Activated T-cell treated with anti-CD3 and anti-CD28 coated beads for 1 hour (primary cell): ENCODE measurements at places on chromosomes 1 and 21.

- DNase-seq = no peak
These were observed 13.3 kb downstream of the RRP15 start for GRCh38 chr1:218298398-218298797.

DNA sequence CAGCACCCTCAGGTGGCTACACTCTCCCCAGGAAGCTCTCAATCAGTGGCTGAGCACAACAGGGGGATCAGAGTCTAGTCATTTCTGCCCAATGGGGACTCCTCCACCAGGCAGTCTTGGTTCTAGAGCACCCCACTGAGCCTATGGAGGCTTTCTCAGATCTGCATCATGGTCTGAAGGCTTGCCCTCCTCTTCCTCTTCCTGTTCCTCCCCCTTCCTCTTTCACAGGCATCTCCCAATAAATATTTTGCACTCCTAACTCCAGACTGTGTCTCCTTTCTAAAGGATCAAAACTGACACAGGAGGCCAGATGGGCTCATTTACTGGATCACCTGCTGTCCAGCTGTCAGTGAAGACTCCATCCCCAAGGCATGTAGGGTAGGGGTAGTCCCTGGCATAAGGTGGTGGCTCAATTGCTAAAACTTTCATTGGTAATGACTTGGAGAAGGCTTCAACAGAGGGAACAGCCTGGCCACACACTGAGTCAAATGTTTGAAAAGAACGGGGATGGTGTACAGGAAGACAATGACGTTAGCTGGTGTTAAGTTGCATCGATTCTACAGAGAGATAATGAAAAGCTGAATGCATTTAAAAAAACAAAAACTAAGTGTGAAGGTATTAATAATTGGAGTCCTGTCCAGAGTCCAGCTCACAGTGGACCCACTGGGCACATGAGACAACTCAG lies 84.2 kb upstream of the SLC2A1 start:
- DNase-seq = no peak

DNA sequence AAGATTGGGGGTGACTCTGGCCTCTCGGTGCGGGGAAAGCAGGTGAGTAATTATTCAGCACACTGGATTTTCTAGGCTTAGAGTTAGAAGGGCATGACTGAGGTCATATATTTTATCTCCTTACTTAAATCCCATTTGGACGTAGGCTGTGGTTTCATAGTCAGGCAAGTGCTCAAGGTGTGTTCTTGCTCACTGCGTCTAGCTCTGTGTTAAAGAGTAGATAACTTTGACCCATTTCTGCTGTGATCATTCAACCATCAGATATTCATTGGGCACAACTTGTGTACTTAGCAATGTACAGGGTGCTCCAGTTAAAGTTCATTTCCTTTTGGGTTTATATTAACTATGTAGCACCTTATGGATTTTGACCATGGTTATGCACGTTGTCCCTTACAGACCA lies 14.6 kb downstream of the PFKFB2 start:
- no peak for DNase-seq

DNA sequence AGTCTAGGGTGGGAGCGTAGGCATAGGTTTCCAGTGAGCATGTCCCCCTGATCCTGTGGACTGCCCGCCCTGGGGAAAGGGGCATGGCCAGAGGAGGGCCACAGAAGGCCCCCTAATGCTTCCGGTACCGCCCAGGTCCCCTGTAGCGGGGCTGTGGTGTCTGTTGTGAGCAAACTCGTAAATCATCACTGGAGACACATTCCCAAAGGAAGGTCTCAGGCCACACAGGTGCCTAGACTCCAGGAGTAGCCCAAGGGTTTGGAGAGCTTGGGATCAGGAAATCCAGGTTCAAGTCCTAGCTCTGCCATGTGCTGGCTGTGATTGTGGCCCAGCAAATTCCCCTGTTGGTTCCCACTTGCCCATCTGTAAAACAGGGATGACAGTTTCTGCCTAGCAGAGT lies 20.2 kb downstream of the NKAIN1 start:
- no peak for DNase-seq

DNA sequence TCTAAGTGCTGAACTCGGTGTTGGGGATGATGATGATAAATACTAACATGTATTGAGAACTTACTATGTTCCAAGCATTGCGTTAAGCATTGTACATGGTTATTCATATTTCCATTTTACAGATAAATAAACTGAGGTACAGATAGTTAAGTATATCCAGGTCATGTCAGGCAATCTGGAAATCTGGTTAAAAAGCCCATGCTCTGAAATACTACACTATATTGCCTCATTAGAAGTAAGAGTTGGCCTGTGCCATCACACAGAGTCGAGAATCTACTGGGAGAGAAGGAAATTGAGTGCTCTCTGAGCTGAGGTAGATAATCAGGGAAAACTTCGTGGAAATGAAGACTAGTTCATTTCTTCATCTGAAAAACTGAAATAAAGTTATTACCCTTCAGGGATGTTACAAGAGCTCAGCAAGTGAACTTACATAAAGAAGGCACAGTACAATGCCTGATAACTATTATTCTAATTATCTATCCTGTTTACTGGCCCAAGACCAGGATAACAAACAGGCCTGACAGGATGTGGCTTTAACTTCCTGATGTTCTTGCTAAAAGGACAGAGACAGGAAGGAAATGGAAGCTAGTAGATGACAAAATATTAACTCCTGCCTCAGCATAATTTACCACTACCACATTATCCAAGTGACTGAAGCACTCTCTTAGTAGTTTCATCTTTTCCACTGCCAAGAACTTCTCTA lies 85.6 kb downstream of the EPS15 start:
- no peak for DNase-seq

DNA sequence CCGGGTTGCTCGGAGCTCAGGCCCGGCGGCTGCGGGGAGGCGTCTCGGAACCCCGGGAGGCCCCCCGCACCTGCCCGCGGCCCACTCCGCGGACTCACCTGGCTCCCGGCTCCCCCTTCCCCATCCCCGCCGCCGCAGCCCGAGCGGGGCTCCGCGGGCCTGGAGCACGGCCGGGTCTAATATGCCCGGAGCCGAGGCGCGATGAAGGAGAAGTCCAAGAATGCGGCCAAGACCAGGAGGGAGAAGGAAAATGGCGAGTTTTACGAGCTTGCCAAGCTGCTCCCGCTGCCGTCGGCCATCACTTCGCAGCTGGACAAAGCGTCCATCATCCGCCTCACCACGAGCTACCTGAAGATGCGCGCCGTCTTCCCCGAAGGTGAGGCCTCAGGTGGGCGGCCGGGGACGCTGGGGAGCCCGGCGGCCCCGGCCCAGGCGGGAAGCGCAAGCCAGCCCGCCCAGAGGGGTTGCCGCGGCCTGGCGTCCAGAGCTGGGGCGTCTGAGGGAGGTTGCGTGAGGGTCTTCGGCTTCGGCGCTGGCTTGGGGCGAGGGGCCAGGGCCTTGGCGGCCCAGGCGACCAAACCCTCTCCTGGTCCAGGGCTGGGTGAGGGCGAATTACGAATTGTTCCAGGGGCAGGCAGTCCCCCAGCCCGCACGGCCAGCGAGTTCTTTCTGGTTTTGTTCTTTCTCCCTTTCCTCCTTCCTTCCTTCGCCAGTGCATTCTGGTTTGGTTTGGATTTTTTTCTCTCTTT lies 805 bp downstream of the SIM2 start:
- DNase-seq = no peak

DNA sequence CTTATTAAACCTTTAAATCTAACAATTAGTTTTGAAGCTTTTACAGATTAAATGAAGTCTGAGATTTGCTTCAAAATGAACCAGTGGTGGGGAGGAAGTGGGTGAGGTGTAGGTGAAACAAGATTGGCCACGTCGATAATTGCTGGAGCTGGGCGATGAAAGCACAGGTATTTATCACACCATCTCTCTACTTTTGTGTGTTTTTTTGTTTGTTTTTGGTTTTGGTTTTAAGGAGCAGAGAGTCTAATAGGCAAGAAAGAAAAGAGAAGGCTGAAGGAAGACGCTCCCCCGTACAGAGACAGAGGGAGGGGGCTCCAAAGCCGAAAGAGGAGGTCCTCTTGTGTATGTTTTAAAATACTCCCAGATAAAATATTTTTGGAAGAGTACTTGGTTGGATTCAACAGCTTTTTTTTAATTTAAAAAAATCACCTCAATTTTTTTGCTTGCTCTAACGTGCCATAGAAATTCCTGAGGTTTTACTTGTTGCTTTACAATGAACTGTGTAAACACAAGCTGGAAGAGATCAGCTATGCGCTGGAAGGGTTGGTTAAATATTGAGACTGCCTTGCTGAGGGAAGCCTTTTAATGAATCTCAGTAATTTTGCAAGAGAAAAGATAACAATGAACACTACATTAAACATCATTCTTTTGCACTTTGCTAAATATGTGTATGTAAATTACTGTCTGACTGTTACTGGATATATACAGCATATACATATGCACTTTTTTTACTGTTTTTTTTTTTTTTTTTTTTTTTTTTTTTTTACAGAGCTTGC lies 6.7 kb upstream of the LGALS8 start:
- DNase-seq = no peak

GRCh38 chr1:34050709-34051485 lies 114.1 kb downstream of the CSMD2 start:
- DNase-seq = no peak

- DNase-seq = no peak
These were observed 82.9 kb upstream of the QSOX1 start for GRCh38 chr1:180071759-180072158.

- DNase-seq = no peak
These were observed 114.5 kb upstream of the C1orf21 start for GRCh38 chr1:184272175-184272866.

GRCh38 chr1:218872026-218872425 lies 301.7 kb upstream of the LYPLAL1 start:
- DNase-seq = no peak

- DNase-seq = peak; percentile 40
These were observed 867 bp downstream of the PTGFRN start for GRCh38 chr1:116910379-116911187.

- DNase-seq = no peak
These were observed 25.8 kb upstream of the ZNF648 start for GRCh38 chr1:182087304-182087703.

DNA sequence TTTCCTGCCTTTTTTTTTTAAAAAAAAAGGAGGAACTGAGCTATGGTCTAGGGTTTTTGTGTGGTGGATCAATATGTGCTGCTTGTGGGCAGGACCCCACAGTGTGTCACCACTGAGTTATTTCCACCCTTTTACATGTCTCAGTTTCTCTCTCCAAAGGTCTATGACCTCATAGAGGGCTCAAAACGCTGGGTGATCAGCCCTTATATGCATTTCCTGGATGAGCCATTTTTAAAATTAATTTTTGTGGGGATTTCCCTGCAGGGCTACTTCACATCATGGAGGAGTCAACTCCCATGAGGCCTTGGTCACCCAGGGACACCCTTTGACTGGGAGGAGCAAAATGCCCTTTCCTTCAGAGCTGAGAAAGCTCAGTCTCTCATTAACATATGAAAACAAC lies 20.7 kb upstream of the HAO2 start:
- no peak for DNase-seq

DNA sequence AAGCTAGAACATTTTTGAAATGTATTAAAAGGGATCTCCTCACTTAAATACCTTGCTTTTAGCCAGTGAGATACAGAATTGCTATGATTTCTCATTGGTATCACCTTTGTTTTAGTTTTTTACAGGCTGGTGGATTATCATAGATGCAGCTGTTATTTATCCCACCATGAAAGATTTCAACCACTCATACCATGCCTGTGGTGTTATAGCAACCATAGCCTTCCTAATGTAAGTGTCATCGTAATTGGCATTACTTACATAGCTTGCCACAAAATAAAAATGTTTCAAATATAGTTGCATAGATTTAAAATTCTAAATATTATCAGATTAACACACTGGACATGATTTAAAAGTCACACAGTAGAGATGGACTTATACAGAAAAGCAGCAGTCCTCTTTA lies 4.7 kb downstream of the TMEM50A start:
- no peak for DNase-seq

- no peak for DNase-seq
These were observed 82.9 kb downstream of the GALNT2 start for GRCh38 chr1:230149751-230150584.

DNA sequence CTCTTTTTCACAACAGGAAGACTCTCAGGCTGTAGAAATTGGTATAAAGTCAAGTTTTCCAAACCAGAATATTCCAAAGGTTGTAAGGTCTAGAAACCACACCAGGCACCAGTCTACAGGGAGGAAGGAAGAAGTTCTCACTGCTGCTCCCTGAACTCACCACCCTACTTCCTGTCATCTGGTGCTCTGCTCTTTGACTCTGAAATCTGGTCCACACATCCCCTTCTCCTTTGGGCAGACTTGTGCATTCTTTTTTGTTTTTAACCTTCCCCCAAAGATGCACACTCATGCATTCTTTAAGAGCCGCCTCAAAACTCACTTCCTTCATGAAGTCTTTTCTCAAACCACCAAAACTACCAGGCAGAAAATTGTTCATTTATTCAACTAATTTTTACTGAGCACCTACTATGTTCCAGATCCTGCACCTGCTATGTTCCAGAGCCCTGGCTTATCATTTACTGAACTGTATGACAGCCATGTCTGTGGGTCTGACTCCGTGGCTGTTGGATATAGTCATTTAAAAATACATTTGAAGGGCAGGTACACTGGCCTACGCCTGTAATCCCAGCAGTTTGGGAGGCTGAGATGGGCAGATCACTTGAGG lies 30.1 kb upstream of the EPS15 start:
- no peak for DNase-seq

DNA sequence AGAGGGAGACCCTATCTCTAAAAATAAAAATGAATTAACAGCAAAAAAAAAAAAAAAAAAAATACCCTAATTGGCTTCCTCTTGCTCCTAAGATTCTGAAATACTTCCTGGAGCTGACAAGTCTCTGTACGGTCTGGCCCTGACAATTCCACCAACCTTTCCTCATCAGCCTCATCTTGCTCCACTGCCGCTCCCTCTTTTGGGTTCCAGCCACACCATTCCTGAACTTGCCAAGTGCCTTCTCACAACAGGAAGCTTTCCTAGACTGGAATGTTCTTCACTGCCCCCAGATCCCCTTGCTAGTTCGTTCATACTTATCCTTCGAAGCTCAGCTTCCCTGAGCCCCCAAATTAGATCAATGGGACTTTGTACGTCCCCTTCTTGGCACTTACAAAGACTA lies 37.0 kb downstream of the AKNAD1 start:
- DNase-seq = no peak
